Tibial artery (tissue), 4 donors: ENCODE measurements at places on chromosomes 3 and 15.

DNA sequence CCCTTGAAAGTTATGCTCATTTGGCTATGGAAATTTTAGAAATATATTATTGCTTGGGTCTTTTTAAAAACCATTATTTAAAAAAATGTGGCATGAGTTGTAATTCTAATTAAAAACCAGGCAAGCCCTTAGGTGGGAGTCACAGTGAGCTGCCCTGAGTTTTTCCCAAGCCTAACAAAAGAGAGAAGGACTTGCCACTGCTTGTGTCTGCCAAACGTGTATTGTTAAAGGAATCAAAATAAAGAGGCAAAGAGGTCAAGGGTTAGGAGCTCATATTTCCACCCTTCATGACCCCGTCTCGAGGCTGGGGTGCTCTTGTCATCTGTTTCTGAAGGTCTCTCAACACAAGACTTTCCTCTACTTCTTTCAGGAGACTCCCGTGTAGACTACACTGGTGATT, 321.1 kb downstream of the ZIC1 start:
- no peak for DNase-seq

GRCh38 chr3:161796780-161797179, 300.2 kb downstream of the OTOL1 start:
- DNase-seq, result no peak

- no peak for DNase-seq
Measured at GRCh38 chr3:188230962-188231361, 77.0 kb downstream of the LPP start.

GRCh38 chr3:49456466-49456865, 13.6 kb upstream of the DAG1 start:
- no peak for DNase-seq

DNA sequence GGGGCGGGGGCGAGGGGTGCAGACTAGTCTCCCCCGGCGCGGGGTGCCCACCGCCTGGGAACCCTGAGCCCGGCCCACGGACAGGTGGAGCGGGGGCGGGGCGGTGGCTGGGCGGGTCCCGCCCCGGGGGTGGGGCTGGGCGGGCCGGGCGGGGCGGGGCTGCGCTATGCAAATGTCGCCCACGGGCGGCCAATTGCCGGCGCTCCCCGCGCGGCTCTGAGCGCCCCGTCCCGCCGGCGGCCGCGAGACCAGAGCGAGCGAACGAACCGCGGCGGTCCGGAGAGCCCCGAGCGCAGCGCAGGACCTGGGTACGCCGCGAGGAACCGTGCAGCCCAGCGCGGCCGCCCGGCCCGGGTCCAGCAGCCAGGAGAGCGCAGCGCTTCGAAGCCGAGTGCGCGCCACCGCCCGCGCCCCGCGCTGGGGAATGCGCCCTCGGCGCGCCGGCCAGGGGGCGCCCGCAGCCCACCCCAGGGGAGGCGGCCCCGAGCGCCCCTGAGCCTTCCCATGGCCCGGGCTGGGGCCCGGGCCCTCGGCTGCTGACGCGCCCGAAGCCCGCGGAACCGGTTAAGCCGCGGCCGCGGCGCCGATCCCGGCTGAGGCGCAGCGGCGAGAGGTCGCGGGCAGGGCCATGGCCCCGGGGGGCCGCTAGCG, at the start of gene SEMA3F:
Gene SEMA3F (plus strand): TSS at position 485 of the 651 bp plus-strand sequence. CDS start 4,299 bp downstream, outside the sequence.
- peak; percentile 80 for DNase-seq

DNA sequence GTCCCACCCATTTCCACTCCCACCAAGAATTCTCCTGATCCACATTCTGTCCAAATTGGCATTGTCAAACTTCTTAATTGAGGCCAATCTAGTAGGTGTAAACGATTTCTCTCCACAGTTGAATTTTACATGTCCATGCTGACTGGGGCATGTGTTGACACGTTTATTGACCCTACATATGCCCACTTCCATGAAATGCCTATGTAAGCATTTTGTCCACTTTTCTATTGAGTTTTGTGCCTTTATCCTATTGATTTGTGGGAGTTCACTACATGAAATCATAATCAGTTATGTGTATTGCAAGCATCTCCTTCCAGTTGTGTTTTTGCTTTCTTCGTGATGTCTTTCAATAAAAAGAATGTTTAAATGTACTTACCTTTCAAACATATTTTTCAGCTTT, 141.7 kb upstream of the NSMCE3 start:
- no peak for DNase-seq
